ENCODE measurements at places on chromosomes 7 and 10.

- DNase-seq = peak; percentile 22
Measured at GRCh38 chr10:17648243-17649035, 4.5 kb downstream of the STAM start.

GRCh38 chr10:63169624-63170023, 36.5 kb downstream of the NRBF2 start:
- DNase-seq = no peak

GRCh38 chr10:86340176-86340990, 26.2 kb downstream of the GRID1 start:
- DNase-seq = no peak

DNA sequence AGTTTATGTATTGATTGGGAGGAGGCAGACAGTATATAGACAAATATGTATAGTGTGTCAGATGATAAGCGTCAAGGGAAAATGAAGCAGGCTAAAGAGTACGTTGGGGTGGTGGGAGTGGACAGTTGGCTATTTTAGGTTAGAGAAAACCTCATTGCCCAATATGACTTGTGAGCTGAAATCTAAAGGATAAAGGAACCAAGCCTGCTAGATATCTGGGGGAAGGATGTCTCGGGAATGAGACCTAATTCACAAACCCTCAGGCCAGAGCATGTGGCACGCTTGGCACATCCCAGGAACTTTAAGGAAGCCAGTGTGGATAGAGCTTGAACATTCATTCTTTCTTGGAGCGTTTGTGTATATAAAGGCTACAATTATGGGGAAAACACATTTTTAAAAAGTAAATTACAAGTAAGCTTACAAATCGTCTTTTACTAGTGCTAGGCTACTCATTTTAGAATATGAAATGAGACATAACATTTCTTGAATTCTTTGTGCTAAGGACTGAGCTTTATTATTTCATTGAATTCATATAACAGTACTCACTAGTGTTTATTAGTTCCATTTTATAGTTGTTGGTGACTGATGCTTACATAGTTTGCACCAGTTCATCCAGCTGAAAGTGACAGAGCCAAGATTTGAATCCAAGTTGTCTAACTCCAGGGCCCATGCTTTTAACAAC, 9.7 kb downstream of the FHIP2A start:
- no peak for DNase-seq

GRCh38 chr7:37269711-37270508, 178.8 kb downstream of the ELMO1 start:
- no peak for DNase-seq

GRCh38 chr10:44749151-44749550, 162.0 kb upstream of the TMEM72 start:
- DNase-seq = no peak

- DNase-seq = no peak
Measured at GRCh38 chr10:325282-325681, 190.0 kb downstream of the ZMYND11 start.

DNA sequence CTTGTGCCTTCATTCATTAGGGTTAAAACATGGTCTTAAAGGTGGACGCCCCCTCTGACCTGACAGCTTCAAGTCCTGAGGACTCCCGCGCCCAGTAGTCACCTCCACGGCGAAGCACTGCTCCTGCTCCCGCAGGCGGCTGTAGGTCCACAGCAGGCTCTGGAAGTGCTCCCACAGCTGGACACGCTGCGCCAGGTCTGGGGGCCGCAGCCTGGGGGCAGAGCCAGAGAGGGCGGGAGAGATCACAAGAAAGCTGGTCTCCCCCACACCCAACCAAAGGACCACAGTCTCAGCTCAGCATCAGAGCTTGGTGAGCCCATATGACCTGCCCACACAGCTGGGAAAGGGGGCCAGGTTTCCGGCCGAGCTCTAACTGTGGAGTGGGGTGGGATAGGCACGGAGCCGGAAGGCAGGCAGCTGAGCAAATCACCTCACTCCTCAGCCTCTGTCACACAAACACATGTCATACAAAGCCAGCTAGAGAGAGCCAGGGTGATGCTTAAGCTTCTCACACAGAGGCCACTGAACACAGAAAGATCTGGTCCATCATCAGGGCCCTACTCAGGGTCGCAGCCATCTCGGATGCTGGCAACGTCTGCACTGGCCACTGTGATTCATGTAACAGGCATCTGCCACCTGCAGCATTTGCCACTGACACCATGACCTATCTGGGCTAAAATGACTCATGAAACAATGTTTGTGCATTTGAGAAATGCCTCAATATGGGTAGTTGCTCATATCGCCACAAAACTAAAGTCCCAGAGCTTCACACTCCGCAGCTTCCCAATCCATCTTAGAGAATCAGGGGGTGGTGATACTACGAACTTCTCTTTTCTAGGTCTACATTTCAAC, 12.6 kb downstream of the HPS1 start:
- no peak for DNase-seq

GRCh38 chr7:50196719-50197118, 103.7 kb upstream of the ZPBP start:
- DNase-seq = no peak

- no peak for DNase-seq
Measured at GRCh38 chr10:89352802-89353201, 25.0 kb downstream of the IFIT3 start.

DNA sequence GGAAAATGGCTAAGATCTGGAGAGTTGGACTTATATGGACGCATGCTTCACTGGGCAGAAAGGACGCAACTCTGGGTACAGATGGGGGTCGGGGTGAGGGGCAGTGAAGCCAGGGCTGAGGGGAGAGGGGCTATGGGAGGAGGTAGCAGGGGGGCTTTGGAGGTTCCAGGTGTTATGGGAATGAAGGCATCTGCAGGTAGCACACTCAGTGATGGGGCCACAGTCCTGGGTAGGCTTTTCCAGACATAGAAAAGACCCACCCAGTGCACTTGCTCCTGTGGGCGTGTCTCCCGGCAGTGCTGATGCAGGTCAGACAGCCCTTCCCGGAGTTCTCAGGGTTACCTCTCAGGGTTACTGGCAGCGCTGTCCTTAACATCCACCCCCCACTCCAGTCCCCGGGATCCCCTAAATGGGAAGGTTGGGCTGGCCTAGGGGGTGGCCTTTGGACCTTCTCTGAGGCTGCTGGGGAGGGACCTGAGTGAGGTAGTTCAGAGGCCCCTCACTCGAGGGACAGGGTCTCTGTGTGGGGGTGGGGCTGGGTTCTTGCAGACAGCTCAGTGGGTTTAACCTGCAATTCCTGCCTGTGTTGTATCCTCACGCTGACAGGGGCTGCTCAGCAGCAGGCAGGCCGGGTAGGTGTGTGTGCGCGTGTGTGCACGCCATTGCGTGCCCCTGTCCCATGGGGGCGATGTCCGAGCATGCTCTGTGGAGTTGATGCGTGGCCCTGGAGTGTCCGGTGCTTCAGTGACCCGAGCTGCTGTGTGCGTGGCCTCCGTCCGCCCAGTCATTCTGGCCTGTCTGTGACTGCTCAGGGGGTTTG, 6.2 kb downstream of the ZYX start:
- no peak for DNase-seq

DNA sequence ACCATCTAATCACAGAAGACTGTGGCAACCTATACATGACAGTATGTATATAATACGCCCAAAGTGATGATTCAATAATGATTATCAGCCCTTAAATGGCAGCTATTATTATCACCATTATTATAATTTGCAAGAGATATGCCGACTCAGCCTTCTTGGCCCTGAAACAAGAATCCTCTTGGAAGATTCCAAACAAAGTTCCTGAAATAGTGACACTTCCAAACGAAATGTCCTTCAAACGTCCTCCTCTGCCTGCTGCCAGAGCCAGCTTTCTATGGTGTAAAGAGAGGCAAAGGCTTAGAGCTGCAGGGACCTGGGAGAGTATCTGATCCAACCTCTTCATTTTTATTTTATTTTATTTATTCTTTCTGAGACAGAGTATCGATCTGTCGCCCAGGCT, 36.0 kb downstream of the NRAP start:
- DNase-seq = no peak

GRCh38 chr10:58642916-58643428, 130.3 kb downstream of the BICC1 start:
- no peak for DNase-seq

- no peak for DNase-seq
Measured at GRCh38 chr10:60937784-60938654, 6.0 kb downstream of the RHOBTB1 start.

DNA sequence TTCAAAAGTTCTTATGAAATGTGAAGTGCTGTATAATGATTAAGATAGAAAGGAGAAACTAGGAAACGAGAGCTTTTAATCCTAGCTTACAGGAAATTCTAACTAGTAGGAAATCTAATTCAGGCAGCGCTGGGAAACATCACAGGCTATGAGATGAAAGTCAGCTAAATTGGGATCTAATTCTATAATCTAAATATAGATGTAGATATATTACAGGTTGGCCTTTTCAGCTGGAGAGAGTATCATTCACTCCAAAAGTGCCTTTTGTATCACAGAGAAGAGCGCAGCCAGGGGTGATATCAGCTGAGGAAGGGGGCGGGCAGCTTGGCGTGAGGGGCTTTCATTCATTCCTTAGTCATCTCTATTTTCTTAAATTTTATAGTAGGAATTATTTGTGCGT, 157.0 kb downstream of the CUX1 start:
- DNase-seq = no peak

DNA sequence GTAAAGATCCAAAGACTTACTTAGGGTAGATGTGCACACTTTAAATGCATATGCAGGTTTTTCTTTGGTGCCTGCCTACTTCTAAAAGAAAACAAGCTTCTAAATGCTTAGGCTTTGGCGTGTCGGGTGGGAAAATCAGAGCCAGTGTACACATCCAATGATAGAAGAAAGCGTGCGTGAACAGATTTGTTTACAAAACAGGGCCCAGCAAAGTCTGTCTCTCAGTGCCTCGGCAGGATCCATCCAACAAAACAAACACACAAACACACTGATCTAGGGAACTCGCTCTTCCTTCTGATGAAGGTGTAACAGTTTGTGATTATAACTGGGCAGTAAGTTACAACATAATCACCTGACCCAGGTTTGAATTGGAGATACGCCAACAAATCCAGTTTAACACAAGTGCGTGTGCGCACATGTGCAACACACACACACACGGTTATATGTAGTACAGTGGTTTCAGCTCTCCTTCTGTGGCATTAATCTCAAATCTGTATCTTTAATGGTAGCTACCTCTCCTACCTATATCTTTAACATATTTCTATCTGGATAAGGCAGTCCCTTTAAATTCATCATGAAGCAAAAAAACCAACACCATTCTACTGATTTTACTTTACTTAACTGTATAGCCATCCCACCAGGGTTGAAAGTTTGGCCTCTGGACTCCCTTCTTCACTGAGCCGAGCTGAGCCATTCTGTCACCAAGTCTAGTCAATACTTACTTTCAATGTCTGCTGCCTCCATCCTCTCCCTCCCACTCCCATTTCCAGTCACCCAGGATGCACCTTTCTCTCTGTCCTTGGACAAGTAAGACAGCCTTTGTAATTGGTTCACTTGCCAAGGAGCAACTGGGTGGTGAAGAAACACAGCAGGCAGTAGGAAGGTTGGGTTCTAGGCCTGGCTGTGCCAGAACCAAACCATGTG, 184.4 kb upstream of the KLF14 start:
- no peak for DNase-seq

DNA sequence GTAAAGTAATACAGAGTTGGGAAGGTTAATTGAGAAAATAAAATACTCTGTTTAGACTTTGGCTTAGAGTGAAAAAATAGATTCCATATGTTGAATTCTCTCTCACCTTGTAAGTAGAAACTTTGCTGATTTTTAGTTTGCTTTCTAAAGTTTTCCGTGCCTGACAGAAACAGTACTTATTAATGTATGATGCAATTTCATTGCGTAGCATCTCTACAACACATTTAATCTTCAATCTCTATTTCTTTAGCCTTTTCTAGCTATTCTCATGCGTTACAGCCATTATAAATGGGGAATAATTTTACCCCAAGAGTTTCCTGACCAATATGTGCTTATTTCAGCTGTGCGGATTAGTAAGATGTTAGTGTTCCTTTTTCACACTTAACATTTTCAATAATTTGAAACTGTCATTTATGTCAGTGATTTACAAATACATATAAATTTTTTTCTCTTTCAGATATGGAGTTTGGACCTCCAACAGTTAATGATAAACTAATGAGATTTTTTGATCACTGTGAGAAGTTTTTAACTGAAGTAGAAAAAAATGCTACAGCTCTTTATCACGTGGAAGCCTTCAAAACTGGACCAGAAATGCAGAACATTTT, 3.3 kb downstream of the MINPP1 start:
- no peak for DNase-seq

DNA sequence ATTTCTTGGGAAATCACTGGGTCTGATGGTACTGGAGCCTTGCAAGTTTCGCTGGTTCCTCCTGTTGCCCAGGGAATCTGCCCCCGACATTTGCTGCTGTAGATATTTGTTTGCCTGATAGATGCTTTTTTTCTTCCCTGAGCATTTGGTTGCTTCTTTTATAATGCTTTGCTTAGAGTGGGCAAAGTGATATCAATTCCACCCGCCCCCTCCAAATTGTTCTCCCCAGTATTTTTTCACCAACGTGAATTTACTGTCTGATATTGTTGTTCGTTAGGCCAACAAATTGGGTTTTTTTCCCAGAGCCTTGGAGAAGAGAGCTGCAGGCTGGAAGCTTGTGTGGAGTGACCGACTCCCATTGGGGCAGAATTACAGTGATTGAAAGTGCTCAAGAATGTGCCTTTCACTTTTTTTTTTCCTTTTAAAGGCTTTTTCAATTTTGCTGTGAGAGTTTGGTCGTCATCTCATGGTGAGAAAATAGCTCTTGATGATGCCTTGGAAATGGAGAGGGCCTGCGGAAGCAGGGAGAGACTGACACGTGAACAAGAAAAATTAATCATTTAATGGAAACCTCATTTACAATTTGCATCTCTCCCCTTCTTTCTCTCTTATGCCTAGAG, 2.5 kb downstream of the GRK5 start:
- no peak for DNase-seq

GRCh38 chr7:41627645-41628298, 75.1 kb downstream of the INHBA start:
- no peak for DNase-seq

DNA sequence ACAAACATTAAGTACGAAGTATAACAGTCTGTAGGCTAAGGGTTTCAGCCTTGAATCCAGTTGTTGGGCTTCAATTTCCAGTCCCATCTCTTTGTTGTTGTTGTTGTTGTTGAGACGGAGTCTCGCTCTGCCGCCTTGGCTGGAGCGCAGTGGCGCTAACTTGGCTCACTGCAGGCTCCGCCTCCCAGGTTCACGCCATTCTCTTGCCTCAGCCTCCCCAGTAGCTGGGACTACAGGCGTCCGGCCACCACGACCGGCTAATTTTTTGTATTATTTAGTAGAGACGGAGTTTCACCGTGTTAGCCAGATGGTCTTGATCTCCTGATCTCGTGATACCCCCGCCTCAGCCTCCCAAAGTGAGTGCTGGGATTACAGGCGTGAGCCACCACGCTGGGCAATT, 464.9 kb downstream of the ANKRD7 start:
- no peak for DNase-seq

- no peak for DNase-seq
Measured at GRCh38 chr10:115801992-115802391, 471.0 kb downstream of the GFRA1 start.

All from stimulated activated CD8-positive, alpha-beta memory T cell treated with anti-CD3 and anti-CD28 coated beads, Interleukin-2, amount 100 ng/mL, for 1 hour (primary cell).